Nephron progenitor cell (in vitro differentiated cells): ENCODE measurements at places on chromosomes 1 and 21.

- H3K36me3 ChIP-seq: no peaks in the 10 kb centered on the region
- H3K4me1 ChIP-seq: peaks cover 4% of the 10 kb centered on the region
- no peak overlapping the region for H3K27ac ChIP-seq
- no peak overlapping the region for H3K4me3 ChIP-seq
These were observed 31.2 kb upstream of the COQ8A start for GRCh38 chr1:226908913-226909312.

DNA sequence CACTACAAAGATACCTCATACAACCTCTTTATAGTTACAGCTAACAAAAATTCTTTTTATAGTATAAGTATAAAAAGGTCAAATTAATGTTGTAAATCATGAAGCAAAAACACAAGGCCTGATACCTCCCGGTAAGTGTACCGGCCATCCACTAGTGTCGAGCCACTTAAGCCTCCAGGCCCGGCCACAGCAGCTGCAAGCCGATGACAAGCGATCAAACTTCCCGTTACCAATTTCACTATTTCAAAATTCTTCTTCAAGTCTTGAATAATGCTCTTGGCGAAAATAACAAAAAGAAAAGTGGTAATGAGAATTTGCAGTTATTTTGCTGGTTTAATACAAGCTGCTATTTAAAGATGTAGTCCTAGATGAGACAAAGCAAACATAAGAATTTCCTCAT lies 67.6 kb downstream of the USP24 start:
- H3K4me1 ChIP-seq: no peaks in the 10 kb centered on the region
- no peak for DNase-seq
- no peak overlapping the region for H3K27ac ChIP-seq
- H3K4me3 ChIP-seq: no peak overlapping the region
- no peaks in the 10 kb centered on the region for H3K27me3 ChIP-seq
- peaks cover 45% of the 10 kb centered on the region for H3K36me3 ChIP-seq

GRCh38 chr1:113616156-113616555 lies 143.1 kb downstream of the PHTF1 start:
- no peak overlapping the region for H3K4me3 ChIP-seq
- no peak for DNase-seq
- no peaks in the 10 kb centered on the region for H3K4me1 ChIP-seq

DNA sequence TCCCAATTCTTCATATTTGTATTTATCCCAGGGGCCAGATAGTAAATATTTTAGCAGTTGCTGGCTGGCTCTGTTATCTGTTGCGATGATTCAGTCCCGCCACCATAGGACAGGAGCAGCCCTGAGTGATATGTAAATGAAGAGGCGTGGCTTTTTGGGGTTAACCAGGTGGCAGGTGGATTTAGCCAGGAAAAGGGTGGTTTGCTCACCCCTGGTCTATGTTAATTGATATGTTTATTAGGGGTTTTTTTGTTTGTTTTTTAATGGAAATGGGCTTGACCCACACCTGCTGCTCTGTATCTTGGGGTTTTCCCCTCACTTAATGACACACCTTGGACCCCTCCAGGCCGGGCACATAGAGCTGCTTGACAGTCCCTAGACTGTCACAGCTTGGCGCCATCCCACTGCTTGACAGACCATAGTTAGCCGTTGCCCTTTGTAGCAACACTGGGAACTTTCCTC lies 62.8 kb downstream of the PIK3CD start:
- peaks cover 11% of the 10 kb centered on the region for H3K4me1 ChIP-seq
- no peak overlapping the region for H3K27ac ChIP-seq
- DNase-seq: no peak
- H3K4me3 ChIP-seq: no peak overlapping the region
- peaks cover 13% of the 10 kb centered on the region for H3K27me3 ChIP-seq
